ENCODE measurements at places on chromosomes 2 and 18.

DNA sequence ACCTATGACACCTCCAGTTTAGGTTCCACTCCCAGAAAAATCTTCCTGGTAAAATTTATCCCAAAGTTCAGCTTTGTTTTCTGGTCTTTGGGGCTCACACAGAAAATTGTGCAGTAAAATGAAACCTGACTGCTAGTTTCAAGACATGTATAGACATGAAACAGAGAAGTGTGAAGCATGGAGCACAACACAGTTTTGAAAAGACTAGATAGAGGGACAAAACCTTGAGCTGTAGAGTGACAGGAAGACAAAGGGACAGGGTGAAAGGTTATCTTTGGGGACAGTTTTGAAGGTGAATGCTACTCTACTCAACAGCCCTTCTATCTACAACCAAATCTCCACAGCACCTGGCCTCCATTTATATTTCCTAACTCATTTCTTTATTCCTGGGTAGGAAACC, 352.6 kb downstream of the RBM43 start:
- no peak for DNase-seq

- no peak for DNase-seq
Observed at GRCh38 chr18:55096263-55096951, 137.1 kb upstream of the CCDC68 start.

DNA sequence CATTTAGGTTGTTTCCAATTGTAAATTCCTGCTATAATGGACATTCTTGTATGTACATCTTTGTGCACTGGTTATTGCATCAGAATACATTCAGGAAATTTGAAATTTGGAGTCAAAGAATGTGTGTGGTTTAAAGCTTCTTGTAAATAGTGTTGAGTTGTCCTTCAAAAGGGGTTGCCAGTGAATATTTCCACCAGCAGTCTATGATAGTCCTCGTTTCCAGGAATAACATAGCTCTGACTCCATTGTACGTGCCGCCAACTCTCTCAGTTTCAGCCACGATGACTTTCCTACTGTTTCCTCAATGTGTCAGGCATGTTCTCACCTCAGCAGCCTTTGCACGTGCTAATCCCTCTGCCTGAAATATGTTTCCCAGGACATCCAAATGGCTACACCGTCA, 10.9 kb upstream of the HS6ST1 start:
- DNase-seq = no peak

- no peak for DNase-seq
Observed at GRCh38 chr2:140401056-140401455, 1620.9 kb upstream of the NXPH2 start.

DNA sequence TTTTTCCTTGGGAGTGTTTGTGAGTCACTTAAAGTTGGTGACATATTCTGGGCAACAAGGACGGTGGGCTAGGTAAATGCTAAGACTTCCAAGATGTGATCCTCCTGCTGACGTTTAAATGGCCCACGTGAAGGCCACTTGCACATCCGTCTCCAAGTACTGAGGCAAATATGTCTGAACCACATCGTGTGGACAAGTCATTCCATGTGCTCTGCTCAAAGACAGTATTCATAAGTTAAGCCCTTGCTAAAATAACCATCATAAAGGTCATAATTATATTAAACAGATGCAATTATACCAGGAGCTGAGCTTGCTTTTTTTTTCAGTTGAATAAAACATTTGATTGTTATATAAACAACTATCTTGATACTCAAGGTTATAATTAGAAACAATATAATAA, 44.8 kb downstream of the SPP2 start:
- no peak for DNase-seq

All from stimulated activated CD4-positive, alpha-beta T cell treated with anti-CD3 and anti-CD28 coated beads, TNF-alpha, amount 100 ng/mL, for 1 hour (primary cell).